H9 (cell line): ENCODE measurements at places on chromosomes 1 and 21. TPM values are rescaled to one million over a fixed set of nuclear protein-coding genes. Genes with fewer than 3 reads are reported as not detected.

NFASC gene
- 5.0 and 5.7 TPM in 2 replicates for total RNA-seq

DNA sequence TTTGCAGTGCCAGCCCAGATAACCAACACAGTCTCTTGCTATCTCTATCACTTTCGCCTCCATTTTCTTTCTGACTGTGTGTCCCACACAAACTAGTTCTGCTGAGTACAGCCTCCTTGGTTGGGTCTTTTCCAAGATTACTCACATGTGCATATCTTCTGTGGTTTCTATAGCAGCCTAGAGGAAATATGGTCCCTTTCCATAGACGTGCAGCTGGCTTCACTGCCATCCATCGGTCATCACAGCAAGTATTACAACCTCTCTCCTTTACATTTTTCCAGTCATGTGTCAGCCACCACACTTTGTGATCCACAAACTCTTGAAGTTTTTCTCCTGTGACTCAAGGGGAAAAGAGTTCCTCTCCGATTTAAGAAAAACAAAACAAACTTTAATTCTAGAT lies 893.4 kb upstream of the ADGRL4 start:
- DNase-seq: no peak

DNA sequence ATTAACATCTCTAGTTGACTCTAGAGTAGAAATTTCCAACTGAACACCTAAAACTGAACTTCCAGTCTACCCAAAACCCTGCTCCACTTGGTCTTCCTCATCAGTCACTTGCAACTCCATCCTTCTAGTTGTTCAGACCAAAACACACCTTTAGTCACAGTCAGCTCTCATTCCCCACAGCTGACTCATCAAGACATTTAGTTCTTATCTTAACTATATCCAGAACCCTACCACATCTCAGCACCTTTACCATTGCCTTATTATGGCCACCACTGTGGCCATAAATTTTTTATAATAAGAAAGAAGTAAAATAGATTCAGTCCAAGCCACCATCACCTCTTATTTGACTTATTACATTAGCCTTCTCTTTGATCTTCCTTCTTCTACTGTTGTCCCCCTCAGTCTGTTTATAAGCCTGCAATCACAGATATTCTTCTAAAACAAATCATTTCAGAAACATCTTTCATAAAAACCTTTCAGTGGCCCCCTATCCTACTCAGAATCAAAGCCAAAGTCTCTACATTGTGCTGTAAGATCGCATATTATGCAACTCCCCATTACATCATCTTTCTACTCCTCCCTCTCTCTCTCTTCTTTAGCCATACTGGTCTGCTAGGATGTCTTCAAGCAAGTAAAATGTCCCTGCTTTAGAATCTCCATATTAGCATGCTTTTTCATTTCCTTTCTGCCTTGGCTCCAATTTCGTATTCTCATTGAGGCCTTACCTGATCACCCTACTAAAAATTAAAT lies 275.9 kb downstream of the LRRC40 start:
- DNase-seq: no peak

LCE1E gene
- total RNA-seq: not detected in 2 replicates

C1orf56 gene
- total RNA-seq: 3.6 and 4.8 TPM in 2 replicates

DNAJC6 gene
- total RNA-seq: 2.2 TPM in 2 replicates

DNA sequence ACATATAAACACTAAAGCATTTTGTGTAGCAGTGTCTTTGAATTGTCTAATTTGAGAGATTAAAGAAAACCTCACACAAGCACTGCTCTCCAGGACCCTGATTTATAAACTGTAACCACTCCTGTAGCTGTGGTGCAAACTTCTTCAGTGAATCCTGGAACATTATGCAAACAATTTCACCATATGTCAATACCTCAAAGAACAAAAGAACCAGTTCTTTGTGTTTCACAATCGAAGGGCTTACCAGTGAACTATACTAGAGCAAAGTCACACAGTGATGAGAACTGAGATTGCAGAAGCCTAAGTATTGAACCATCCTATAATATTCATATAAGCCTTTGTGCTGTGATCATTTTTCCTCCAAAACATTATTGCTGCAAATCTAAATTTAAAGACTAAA lies 21.5 kb downstream of the DPH5 start:
- DNase-seq: no peak

OR2T29 gene
- total RNA-seq: not detected in 2 replicates

DNA sequence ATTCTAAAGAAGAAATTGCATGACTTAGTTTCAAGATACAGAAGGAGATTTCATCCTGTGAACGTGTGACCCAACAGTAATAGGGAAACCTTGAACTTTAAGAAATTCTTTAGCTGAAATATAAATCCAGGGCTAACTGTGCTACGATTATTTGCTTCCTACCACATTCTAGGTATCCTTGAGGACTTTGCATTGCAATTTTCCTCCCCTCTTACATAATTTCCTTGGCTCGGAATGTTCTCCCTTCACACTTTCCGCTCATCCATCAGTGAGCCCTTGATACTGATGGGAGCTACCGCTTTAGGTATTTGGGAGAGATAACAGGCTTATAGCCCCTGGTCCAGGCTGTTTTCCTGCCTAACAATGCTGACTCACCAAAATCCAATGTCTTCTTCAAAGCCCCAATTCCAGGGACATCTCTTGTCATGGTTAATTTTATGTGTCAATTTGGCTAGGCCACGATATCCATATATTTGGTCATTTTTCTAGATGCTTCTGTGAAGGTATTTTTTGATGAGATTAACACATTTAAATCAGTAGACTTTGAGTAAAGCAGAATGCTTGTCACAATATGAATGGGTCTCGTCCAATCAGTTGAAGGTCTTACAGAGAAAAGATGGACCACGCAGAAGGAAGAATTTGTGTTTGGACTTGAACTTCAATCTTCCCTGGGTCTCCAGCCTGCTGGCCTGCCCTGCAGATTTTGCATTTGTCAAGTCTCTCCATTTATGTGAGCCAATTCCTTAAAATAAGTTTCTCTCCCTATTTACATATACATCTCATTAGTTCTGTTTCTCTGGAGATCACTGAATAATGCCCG lies 121.2 kb downstream of the PTPN14 start:
- no peak for DNase-seq

BEND5 gene
- total RNA-seq: 4.8 and 5.6 TPM in 2 replicates
